Suppressor macrophage treated with lipopolysaccharide for 4 hours (primary cell): ENCODE measurements at places on chromosomes 11 and 22.

DNA sequence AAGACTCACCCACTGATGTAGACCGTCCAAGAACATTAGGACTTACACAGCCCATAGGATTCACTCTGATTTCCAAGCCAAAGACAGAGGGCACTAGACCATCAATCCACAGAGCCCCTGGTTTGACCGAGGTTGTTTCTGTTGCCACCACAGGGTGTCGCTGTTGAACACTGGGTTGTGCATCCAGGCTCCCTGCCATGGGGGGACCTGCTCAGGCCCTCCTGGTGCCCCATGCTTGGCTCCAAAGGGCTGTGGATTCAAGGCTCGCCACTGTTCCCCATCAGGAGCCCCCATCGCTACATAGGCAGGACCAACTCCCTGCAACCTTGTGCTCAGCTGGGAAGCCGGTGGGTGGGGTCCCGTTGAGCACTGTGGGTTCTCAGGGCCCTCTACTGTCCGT is 128.0 kb upstream of the ANO1 start:
- no peak for DNase-seq

- DNase-seq, result peak; percentile 53
Measured at GRCh38 chr11:65225279-65226102, 36.3 kb upstream of the POLA2 start.

- no peak for DNase-seq
Measured at GRCh38 chr11:8728563-8728962, 46.0 kb downstream of the RPL27A start.

DNA sequence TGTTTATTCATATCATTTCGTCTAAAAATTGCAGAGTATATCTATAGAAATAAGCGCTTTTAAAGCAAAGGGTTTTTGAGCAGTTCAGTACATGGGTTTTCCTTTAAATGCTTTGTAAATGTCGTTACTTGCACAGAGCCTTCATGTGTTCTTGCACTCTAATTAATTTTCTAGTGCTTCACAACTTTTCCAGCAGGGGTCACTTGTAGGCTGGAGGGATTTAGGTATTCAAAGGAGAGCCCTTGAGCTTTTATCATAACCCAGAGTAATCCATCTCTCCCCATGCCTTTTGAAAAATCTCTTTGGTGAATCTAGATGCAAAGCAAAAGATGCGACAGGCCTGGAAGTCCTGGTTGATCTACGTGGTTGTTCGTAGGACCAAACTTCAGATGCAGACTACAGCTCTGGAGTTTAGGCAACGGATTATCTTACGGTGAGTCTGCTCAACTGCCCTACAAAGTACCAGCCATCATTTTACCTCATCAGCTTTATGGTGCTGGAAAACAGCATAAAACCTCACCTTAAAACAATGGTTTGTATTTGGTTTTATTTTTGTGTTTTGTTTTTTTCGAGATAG is 60.4 kb downstream of the SFI1 start:
- DNase-seq, result peak; percentile 39

GRCh38 chr11:19026862-19027261 is 33.7 kb downstream of the MRGPRX2 start:
- no peak for DNase-seq

DNA sequence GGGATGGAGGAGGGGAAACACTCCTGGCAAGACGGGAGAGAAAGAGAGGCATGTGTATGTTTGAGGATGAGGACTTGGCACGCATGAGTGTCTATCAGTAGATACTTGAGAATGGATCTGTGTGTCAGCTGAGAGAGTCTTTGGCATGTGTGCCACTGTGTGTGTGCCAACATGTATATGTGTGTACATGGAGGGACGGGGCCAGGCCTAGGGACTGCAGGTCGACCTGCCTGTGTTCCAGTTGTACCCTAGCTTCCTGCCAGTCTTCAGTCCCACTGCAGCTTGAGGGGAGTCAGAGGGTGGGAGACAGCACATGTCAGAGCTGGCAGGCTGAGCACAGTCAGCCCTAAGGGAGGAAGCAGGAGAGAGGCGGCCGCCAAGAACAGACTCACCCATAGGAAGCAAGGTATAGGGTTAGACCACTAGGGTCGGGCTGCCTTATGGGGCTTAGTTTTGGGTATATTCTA is 5.6 kb downstream of the CLCF1 start:
- no peak for DNase-seq

DNA sequence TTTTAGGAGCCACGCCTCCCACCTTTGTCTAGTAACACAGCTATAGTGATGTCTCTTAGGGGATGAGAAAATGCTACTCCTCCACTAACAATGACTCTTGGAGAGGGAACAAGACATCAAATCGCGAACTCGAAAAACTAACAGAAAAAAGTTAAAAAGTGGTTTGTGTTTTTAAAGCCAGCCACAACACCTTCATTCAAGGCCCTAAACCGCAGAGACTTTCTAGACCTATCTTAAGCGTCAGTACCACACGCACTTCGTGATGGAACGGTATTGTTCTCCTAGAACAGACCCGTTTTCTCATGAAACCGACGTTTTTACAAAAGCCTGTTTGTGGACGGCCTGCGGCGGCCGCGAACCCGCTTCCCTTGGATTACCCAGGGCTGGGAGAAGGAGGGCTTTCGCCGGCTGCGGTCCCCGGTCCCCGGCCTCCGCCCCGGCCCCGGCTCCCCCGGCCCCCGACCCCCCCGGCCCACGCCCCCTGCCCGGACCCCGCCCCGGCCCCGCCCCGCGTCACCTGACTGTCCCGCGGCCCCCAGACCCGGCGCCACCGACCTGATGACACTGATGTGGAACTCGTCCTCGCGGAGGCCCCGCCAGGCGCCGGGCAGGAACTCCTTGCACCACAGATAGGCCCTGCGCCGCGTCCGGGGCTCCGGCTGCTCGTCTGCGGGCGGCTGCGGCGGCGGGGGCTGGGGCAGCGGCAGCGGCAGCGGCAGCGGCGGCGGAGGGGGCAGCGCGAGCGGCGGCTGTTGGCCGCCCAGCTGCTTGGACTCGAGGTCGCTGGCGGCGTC is 718 bp downstream of the CHKA start:
- peak; percentile 67 for DNase-seq

DNA sequence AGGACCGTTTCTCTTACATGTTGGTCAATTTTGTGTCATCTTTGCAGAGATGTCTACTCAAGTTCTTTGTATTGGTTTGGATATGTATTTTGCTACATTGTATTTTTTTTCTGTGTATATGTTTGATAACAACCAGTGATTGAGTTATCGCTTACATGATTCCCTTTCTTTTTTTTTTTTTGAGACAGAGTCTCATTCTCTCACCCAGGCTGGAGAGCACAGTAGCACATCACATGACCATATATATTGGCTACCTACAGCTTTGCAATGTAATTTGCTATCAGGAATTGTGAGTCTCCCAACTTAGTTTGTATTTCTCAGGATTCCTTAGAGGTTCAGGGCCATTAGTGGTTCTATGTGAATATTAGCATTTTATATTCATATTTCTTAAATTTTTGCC is 59.5 kb downstream of the LRRC74B start:
- no peak for DNase-seq

GRCh38 chr11:75731095-75731494 is 13.5 kb downstream of the MOGAT2 start:
- DNase-seq, result no peak

DNA sequence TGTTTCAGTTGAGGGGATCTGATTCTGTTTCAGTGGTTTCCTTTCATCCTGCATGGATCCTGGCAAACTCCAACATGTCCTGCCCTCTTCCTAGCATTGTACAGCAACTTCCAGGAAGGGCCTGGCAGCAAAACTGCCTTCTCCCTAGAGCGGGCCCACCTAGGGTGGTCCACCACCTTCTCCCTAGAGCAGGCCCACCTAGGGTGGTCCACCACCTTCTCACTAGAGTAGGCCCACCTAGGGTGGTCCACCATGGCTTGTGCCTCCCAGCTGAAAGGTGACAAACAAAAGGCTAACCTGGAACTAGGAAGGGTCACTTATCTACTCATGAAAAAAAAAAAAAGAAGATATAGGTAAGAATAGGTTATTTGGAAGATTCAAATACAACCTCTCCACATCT is 92.2 kb downstream of the NTM start:
- no peak for DNase-seq

DNA sequence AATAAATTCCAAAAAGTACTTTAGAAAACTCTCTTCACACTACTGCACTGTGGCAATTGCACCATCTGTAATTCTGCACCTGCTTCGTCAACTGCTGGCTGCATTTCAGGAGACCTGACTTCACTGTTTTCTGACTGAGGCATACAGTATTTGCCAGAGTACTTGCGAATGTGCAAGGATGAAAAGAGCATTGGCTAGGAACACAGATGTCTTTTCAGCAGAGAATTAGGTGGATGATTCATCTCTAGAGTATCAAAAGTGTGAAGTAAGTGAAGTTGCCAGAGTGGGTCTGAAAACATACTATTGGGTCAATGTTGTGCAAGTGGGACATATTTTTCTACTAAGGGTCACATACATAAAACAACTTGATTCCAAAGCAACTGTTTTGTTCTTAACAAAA is 427.5 kb upstream of the CCDC90B start:
- no peak for DNase-seq

- DNase-seq, result no peak
Measured at GRCh38 chr22:50674606-50675552, 2.3 kb downstream of the SHANK3 start.

DNA sequence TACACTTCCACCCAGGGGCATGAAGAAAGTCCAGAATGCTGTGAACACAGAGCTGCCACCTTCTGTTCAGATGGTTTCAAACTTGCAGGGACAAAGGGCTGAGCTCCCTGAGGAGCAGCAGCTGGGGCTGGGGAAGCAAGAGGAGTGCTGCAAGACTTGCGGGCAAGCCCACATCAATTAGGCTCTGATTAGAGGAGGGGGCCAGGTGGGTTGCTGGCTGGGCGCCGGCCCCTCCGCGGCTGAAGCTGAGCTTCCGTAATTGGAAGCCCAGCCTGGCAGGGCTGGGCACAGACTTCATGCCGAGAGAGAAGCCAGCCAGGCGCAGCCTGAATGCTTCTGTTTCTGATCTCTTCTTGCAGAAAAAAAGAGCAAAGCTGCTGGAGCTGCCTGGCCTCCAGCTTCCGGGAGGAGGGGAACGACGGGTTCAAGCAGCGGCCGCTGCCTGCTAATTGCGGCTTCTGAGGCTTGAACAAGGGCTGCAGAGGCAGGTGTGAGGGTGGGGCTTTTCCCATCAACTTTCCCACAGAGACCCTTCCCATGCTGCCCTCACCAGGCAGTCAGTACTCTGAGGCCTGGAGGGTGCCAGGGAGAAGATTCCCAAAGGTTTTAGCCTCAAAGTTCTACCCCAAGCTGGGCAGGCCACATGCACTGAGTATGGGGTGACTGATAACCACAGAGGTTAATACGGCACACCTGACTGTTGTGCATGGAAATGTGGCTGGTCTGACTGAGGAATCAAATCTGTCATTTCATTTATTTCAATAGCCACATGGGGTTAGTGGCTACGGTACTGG is 91.1 kb upstream of the LMO1 start:
- no peak for DNase-seq
